AG10803 (cell line): ENCODE measurements at places on chromosomes 4 and X.
A peak's percentile ranks its signal among the peaks of the same experiment; 100 is the strongest.

DNA sequence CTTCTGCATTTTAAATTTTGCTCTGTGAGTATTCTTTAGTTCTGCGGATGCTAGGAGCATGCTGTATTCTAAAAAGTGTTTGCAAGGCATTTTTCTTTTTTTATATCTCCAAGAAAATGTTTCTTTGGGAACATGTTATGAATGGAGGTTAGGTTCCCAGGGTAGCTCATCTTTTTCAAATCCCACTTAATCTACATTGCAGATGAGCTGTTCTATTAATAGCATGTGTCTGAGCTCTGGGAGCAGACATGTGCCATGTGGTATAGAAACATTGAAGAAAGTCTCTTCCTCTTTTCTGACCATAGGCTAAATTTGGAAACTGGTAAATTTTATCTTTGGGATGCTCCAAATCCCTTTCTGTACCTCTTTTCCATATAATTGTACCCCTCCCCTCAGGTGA, 23.2 kb downstream of the DIAPH2 start:
- DNase-seq: no peak

GRCh38 chr4:98822144-98822543, 106.8 kb downstream of the EIF4E start:
- DNase-seq: no peak

GRCh38 chr4:97653701-97654100, 489.6 kb downstream of the STPG2 start:
- DNase-seq: no peak

GRCh38 chrX:68424719-68425118, 8.6 kb downstream of the OPHN1 start:
- peak; percentile 28 for DNase-seq

DNA sequence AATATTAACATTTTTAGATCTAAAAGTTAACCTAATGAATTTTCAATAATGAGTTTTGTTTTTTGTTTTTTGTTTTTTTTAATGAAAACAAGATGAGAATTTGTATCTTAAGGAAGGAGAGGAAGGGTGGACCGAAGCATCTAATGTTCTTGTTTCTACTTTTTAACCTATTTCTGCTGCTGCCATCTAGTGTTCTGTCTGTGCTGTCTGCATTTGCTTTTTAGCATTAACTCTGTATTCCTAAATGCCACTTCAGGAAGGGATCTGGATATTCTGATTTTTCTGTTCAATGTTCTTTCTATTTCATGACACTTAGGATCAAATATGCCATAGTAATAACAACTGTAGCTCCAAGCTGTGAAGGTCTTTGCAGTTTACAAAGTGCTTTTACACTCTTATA, 161.7 kb downstream of the BRWD3 start:
- peak; percentile 3 for DNase-seq

GRCh38 chr4:78131403-78131802, 74.3 kb downstream of the FRAS1 start:
- peak; percentile 70 for DNase-seq

DNA sequence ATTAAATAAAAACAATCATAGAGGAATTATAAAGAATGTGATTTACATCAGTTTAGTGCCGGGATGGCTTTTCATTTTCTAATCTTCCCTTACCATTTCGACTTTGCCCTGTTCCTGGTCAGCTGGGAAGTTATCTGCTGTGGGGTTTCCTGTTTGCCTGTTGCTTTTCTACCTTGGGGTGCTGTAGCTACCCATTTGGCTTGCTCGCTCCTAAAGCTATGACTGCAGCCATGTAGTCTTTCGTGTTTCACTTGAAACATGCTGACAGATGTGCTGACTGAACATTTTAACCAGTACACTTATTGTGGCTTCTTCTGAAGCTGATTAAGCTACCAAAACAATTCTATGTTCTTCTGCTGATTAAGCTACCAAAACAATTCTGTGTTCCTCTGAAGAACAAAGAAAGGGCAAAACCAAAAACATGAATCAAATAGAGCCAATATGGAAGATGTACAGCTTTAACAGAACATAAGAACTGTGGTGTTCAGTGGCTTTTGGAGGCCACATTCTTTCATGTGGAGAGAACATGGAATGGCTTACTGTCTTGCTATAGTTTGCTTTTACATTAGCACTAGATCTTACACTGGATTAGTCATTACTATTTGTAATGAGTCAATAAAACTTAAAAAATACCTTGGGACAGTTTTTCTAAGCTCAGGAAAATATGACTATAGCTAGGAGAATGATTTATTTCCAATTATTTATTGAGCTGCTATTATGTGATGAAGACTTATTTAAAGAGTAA, 440.4 kb downstream of the SPRY1 start:
- no peak for DNase-seq

DNA sequence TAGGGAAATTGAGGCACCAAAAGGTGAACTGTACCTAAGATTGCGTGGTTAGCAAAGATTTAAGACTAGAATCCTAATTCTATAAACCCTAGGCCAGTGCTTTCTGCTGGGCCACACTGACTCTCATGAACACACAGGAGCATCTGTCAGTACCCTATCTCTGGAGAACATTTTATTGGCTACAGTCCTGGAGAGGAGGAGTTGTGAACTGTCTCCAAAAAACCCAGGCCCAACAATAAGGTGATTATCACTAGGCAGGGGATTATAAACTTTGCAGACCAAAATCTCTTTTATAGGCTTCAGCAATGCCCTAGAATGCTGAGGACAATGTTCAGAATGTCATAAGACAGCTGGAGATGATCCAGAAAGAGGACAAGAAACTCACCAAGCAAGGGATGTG, 24.1 kb downstream of the OPHN1 start:
- no peak for DNase-seq

GRCh38 chrX:121165930-121166359, 118.5 kb downstream of the GLUD2 start:
- no peak for DNase-seq

DNA sequence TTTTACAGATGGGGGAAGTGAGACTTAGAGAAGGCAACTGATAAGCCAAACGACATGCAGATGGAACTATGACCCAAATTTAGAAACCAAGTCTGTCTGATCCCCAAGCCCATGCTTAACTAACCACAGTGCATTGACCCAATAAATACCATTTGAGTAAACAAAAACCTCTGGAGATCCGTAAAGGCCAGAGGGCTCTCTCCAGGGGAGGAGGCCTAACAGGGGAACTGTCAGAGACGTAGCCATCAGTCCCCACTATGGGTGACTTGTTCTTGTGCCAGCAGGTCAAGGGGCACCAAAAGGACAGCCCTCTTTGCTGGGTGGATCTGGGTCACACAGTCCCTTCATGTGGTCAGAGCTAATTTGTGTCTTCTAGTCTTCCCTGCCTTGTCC, 420.2 kb downstream of the BCOR start:
- DNase-seq: no peak

DNA sequence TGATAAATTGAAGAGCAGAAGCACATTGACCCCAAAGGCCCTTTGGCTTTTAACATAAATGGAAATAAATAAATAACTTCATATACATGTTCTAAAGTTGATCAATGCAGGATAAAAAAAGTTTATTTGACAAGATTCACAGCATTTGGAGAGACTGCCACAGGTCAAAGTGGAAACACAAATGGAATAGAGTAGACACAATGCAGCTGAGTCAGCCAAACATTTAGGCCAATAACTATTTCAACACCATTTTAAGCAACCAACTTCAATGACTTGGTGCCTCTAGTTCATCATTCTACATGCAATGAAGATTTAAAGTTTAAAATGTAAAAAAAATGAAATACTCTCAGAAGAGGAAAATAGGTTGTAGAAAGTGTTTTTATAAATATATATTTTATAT, 365.2 kb downstream of the FAT4 start:
- DNase-seq: no peak

DNA sequence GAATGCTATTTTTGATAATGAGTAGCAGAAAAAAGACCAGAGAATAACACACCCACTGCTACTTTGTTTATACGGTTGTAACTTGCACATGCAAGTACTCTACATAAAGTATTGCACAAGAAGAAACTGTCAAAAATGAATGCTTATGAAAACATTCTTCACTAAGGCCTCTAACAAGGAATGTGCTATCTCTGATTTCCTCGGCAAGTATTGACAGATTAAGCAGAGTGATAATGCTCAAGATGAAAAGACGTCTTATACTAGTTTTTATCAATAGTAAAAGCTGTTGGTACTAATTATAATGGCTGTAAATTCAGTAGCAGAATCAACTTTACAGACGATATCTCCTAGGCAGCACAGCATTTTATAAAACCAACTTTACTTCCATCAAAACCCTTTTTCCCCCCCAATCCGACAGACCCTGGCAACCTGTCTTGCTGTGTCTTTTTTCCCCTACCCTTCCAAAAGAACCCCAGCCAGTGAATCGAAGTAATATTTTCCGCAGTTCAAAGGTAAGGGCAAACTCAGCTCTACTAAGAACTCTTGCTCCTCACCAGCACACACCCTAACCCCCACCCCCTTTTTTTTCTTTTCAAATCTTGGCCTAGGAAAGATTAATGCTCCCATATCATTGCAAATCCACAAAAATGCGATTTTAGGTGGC, 1.5 kb downstream of the FRYL start:
- DNase-seq: peak; percentile 61

- DNase-seq: no peak
These were observed 85.6 kb downstream of the SLIT2 start for GRCh38 chr4:20337261-20337664.

DNA sequence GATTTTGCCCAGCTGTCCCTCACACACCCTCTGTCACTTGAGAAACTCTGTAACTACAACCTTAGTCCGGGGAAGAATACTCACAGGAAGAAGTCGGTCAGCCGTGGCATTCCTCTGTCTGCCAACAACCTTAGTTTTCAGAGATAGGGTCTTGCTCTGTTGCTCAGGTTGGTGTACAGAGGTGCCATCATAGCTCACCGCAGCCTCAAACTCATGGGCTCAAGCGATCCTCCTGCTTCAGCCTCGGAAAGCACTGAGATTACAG, 12.2 kb upstream of the SPCS3 start:
- DNase-seq: no peak

GRCh38 chr4:176805155-176805554, 12.4 kb upstream of the VEGFC start:
- peak; percentile 94 for DNase-seq

GRCh38 chr4:23763559-23763958, 126.3 kb downstream of the PPARGC1A start:
- DNase-seq: no peak

DNA sequence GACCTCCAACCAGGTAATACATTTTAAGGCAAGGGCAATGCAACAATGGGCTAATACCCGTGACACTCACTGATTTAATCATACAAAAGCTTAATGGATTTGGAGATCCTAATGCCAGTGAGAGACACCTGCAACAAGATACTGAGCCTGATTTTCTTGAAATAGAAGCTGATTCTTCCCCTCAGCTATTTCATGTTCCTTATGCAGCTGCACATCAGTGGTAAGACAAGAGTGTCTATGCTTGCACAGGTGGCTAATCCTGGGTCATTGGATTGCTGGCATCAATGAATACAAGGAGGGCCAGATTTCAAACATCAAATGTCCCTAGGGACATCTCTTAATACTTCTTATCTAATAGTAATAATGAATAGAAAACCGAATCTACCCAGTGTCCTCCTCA, 139.7 kb downstream of the PPARGC1A start:
- no peak for DNase-seq

GRCh38 chr4:25635501-25635900, 20.1 kb upstream of the SLC34A2 start:
- no peak for DNase-seq

- peak; percentile 25 for DNase-seq
These were observed 475.6 kb upstream of the FTHL17 start for GRCh38 chrX:31547416-31547815.
